ENCODE measurements at places on chromosomes 12 and 14.

DNA sequence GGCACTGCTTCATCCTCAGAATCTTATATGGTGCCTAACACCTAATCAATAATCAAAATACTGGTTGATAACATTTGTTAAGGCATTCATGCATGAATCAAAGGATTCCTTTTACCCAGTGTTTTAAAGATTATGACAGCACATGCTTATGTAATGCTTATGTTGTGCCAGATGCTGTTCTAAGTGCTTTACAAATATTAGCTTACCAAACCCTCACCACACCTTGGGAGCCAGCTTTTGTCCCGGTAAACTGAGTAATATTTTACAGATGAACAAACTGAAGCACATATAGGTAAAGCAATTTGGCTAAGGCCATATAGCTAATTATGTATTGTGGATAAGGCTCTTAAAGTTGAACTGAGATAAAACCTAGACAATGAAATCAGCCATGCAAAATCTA lies 209.2 kb downstream of the ALX1 start:
- H3K36me3 ChIP-seq, result no peaks in the 10 kb centered on the region
- no peaks in the 10 kb centered on the region for H3K4me1 ChIP-seq
- H3K27me3 ChIP-seq, result no peaks in the 10 kb centered on the region
- no peak for DNase-seq

DNA sequence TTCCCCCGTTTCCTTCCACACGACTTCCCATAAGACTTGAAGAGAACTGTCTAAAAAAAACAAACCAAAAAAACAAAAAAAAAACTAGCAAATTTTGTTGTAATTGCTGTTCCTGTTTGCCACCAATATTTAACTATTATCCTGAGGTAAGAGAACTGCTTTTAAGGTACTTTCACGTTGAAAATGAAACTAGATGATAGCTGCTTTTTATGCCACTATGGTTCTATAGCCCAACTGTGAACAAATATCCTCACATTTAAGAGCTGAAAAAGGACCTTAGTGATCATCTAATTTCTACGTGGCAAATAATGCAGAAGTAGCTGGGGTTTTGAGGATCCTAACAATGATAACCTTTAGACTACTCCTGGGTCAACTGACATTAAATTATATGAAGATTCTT lies 98.6 kb downstream of the TAOK3 start:
- H3K4me1 ChIP-seq, result no peaks in the 10 kb centered on the region
- no peak overlapping the region for H3K4me3 ChIP-seq
- no peaks in the 10 kb centered on the region for H3K27me3 ChIP-seq
- no peak for DNase-seq
- no peaks in the 10 kb centered on the region for H3K36me3 ChIP-seq
- no peak overlapping the region for H3K27ac ChIP-seq

GRCh38 chr14:90611936-90612335 lies 204.3 kb downstream of the TTC7B start:
- H3K36me3 ChIP-seq, result no peaks in the 10 kb centered on the region
- DNase-seq, result no peak
- H3K27me3 ChIP-seq, result no peaks in the 10 kb centered on the region
- no peak overlapping the region for H3K27ac ChIP-seq
- H3K4me1 ChIP-seq, result no peaks in the 10 kb centered on the region
- no peak overlapping the region for H3K4me3 ChIP-seq

DNA sequence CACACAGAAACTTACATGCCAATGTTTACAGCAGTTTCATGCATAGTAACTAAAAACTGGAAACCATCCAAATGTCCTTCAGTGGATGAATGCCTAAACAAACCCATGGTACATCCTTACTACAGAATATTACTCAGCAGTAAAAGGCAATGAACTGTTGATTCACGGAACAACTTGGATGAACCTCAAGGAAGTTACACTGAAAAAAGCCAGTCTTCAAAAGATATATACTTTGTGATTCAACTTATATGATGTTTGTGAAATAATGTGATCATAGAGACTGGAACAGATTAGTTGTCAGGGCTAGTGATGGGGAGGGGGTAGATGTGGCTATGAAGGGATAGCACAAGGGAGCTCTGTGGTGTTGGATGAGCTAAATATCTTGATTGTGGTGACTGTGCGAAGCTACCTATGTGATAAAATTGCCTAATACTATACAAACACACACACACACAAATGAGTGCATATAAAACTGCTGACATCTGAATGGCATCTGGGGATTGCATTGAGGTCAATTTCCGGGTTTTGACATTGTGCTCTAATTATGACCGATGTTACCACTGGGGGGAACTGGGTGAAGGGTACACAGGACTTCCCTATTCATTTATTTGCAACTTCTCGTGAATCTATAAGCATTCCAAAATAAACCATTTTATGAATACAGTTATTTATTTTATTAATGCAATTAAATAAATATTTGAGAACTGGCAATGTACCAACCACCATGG lies 94.3 kb downstream of the RIN3 start:
- DNase-seq, result no peak
- H3K27me3 ChIP-seq, result no peaks in the 10 kb centered on the region
- no peak overlapping the region for H3K4me3 ChIP-seq
- no peaks in the 10 kb centered on the region for H3K36me3 ChIP-seq

DNA sequence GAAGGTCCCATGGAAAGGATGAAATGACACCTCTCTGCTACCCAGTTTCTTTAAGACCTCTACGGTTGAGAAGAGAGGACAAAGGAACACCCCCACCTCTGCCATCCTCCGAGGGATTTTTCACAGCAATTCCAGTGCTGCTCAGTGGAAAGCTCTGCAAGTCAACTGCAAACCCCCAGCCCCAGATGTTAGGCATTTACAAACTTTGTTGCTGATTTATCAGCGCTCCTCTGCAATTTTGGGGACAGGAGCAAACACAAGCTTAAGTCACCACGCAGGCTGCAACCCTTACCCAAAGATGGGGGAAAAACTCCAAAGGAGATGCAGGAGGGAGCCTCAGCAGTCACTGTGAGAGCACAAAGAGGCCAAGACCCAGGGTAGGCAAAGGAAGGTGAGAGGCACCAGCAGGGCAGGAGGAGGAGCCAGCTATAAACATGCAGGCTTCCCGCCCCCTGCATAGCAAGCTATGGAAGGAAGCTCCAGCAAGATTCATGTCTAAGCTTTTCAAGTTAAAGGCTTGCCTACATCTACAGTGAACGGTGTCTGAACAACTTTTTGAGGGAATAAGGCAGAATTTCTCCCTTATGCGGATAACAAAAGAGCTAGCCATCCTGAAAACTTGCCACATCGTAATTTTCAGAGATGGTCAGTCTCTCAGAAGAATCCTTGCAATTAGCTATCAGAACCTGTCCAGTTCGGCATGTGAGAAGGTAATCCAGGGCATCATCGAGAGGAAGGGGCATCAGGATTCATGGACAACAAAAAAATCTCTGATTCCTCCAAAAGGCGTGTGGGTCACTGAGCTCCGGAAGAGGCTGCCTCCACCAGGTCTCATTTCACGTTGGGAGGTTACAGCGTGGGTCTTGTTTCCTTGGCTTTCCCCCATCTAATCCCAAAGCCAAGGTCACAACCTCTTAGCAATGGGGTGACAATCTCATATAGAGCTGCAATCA lies 3.9 kb downstream of the CTDSP2 start:
- DNase-seq, result no peak
- peak overlapping the region; percentile 85 for H3K4me3 ChIP-seq
- no peak overlapping the region for H3K27ac ChIP-seq
- peaks cover 27% of the 10 kb centered on the region for H3K4me1 ChIP-seq
- H3K36me3 ChIP-seq, result no peaks in the 10 kb centered on the region

GRCh38 chr14:69994002-69994401 lies 114.8 kb downstream of the SMOC1 start:
- H3K27ac ChIP-seq, result no peak overlapping the region
- H3K36me3 ChIP-seq, result no peaks in the 10 kb centered on the region
- no peaks in the 10 kb centered on the region for H3K27me3 ChIP-seq
- H3K4me3 ChIP-seq, result no peak overlapping the region
- DNase-seq, result no peak

- H3K4me3 ChIP-seq, result no peak overlapping the region
- no peaks in the 10 kb centered on the region for H3K36me3 ChIP-seq
- H3K27me3 ChIP-seq, result no peaks in the 10 kb centered on the region
- no peak for DNase-seq
- peaks cover 6% of the 10 kb centered on the region for H3K4me1 ChIP-seq
Measured at GRCh38 chr12:95164656-95165055, 52.6 kb downstream of the FGD6 start.

DNA sequence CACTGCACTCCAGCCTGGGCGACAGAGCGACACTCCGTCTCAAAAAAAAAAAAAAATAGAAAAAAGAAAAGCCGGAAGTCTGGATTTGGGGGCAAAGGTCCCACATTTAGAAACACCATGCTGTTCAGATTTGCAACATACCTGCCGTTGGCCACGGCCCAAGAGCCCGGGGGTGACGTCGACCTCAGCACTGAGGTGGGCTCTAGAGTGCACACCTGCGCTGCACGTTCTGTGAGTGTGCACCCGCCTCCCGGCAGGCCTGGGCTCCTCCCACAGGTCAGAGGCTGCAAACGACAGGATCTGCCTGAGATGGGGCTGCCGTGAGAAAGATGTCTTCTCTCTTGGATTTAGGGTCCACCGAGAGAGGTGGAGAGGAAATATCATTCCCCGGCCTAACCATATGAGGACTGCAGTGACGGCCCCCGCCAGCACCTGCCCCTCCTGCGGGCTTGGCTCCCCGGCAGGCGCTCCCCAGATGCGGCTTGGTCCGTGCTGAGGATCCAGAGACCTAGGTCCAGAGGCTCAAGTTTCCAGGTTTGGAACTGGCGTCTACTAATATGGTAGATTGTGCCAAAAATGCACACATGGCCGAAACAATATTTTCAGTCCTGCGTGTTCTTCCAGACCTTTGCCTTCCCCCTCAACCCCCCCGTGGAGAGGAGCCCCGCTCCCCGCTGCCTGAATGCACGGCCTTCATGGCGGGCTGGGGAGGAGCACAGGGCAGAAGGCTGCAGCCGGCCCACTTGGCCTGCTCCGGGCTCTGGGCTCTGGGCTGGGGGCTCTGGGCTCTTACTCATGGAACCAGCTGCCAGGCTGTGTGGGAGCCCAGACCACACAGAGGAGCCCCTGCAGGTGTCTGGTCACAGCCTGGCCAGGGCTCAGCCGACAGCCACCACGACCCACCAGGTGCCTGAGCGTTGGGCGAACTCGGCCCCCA lies 58.8 kb upstream of the FBRSL1 start:
- H3K4me1 ChIP-seq, result peaks cover 7% of the 10 kb centered on the region
- H3K36me3 ChIP-seq, result no peaks in the 10 kb centered on the region
- H3K27me3 ChIP-seq, result no peaks in the 10 kb centered on the region
- no peak overlapping the region for H3K27ac ChIP-seq
- no peak for DNase-seq

DNA sequence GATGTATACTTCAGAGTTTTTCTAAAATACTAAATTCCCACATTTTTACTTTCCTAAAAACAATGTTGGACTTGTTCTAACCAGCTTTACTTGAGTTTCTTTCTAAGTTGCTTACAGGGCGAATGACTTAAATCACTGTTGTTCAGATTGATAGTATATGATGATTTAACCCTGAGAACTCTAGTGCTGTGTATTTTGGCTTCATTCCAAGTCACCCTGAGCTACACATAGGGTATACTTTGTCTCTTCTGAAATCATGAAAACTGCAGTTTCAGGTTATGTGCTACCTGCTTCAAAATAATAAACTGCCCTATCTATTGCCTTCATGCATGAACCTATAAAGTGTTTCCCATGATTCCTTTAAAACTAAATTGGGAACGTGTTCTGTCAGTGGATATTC lies 162.5 kb upstream of the PDE3A start:
- no peaks in the 10 kb centered on the region for H3K36me3 ChIP-seq
- no peak overlapping the region for H3K27ac ChIP-seq
- no peaks in the 10 kb centered on the region for H3K4me1 ChIP-seq

DNA sequence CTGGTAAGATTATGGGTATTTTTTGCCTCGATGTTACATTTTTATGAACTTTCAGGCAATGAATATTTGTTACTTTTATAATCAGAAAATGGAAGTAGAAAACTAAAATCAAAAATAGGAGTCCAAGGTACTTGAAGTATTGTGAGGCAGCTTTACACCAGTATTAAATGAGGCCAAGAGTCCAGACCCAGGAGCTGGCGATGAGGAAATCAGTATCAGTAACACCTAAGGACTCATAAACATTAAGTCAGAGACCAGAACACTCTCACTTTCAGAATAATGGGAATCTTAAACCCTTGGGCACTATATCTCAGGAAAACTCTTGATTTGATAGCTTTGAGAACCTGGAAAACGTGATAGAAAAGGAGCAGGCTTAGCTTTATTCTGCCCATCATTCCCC lies 208.8 kb downstream of the GXYLT1 start:
- no peak for DNase-seq
- H3K4me3 ChIP-seq, result no peak overlapping the region
- H3K36me3 ChIP-seq, result no peaks in the 10 kb centered on the region
- H3K4me1 ChIP-seq, result no peaks in the 10 kb centered on the region
- no peaks in the 10 kb centered on the region for H3K27me3 ChIP-seq

DNA sequence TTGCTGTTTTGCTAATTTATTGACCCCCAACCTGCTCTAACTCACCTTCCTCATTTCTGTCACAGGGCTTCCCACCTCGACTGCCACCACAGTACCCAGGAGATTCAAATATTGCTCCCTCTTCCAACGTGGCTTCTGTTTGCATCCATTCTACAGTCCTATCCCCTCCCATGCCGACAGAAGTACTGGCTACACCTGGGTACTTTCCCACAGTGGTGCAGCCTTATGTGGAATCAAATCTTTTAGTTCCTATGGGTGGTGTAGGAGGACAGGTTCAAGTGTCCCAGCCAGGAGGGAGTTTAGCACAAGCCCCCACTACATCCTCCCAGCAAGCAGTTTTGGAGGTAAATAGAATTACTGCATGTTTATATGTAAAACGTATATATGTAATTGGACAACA lies 68.8 kb downstream of the RAD52 start:
- H3K27ac ChIP-seq, result no peak overlapping the region
- no peaks in the 10 kb centered on the region for H3K27me3 ChIP-seq
- no peaks in the 10 kb centered on the region for H3K4me1 ChIP-seq

DNA sequence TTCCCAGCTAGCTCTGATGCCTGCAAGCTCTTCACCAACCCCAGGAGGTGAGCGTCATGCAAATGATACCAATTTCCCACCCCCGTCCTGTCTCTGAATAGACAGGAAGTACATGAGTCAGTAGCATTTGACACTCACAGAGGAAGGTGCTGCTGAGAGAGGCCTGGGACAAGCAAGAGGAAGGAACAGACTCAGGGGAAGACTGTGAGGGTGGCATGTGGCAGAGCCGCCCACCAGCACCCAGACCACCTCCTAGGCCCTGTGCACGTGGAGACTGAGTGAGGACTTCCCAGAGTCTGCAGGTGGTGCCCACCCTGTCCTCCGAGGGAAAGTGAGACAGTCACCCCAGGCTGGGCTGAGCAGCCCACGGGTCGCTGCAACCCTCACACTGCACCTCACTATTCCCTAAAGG lies 199.5 kb upstream of the SFSWAP start:
- H3K27ac ChIP-seq, result no peak overlapping the region
- no peaks in the 10 kb centered on the region for H3K4me1 ChIP-seq
- no peaks in the 10 kb centered on the region for H3K36me3 ChIP-seq
- H3K4me3 ChIP-seq, result no peak overlapping the region

DNA sequence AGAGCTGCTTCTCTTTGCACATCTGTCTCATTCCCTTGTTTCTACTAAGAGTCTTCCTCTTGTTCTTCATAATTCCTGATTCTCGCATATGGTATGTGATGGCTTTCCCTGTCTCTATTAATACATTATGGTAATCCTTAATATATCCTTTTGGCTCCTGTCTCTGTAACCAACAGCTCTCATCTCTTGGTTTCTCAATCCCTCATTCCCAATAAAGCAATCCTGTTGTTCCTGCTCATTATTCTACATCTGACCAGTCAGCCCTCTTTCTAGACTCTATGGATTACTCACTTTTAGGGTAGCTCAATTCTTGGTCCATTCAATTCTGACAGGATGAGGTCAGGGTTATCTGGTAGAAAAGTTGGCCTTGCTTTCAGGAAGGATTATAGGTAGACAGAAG lies 349.9 kb downstream of the LRIG3 start:
- no peak for DNase-seq
- H3K4me3 ChIP-seq, result no peak overlapping the region
- peaks cover 1% of the 10 kb centered on the region for H3K4me1 ChIP-seq
- H3K36me3 ChIP-seq, result no peaks in the 10 kb centered on the region
- H3K27ac ChIP-seq, result no peak overlapping the region

All from ovary (tissue), 10 donors.